Activated CD8-positive, alpha-beta memory T cell treated with anti-CD3 and anti-CD28 coated beads for 24 hours (primary cell): ENCODE measurements at places on chromosomes 7 and 10.

- DNase-seq, result no peak
These were observed 73.2 kb downstream of the SPDYE5 start for GRCh38 chr7:75565132-75565837.

DNA sequence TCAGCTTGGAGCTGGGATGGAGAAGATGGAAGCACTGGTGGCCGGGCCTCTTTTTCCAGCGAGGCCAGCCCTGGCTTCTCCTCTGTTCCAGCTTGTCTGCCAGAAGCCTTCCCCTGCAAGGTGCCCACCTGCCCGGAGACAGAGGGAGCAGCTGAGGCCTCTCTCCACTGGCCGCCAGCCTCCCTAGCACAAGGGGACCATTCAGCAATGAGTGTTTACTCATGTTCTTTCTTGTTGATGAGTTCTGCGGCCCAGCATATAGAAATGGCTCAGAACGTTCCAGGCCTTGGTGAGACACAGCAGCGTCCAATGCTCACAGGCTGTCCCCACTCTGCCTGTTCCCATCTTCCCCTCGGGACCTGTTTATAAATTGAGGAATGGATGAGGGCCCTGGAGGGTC is 47.3 kb downstream of the CHST3 start:
- no peak for DNase-seq

DNA sequence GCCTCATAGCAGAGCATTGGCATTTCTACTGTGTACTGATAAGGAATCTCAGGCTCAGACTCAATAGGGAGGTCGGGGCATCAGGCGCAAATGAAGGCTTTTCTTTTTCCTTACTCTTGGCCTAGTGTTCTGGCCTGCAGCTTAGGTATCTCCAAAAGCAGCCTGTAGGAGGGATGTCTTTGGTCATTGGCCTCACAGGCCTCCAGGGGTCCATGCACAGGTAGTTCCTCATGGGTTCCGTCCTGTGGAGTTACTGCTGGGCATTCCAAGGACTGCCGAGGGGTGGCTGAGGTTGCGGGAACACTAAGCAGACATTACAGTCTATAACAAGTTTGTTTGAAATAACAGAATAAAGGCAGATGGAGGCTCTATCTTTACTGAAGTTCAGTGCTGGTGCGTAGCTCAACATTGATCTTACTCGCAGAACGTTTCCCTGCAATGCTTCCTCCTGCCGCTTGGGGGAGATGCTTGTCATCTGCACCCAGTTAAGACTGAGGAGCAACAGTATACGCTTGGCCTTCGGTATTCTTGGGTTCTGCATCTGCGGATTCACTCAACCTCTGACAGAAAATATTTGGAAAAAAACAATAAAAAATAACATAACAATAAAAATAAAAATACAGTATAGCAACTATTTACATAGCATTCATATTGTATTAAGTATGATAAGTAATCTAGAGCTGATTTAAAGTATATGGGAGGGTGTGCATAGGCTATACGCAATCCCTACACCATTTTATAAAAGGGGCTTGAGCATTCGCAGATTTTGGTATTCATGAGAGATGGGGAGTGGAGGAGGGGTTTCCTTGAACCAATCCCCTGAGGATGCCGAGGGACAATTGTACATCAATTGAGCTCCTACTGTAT is 58.9 kb downstream of the SH2D4B start:
- DNase-seq, result no peak

DNA sequence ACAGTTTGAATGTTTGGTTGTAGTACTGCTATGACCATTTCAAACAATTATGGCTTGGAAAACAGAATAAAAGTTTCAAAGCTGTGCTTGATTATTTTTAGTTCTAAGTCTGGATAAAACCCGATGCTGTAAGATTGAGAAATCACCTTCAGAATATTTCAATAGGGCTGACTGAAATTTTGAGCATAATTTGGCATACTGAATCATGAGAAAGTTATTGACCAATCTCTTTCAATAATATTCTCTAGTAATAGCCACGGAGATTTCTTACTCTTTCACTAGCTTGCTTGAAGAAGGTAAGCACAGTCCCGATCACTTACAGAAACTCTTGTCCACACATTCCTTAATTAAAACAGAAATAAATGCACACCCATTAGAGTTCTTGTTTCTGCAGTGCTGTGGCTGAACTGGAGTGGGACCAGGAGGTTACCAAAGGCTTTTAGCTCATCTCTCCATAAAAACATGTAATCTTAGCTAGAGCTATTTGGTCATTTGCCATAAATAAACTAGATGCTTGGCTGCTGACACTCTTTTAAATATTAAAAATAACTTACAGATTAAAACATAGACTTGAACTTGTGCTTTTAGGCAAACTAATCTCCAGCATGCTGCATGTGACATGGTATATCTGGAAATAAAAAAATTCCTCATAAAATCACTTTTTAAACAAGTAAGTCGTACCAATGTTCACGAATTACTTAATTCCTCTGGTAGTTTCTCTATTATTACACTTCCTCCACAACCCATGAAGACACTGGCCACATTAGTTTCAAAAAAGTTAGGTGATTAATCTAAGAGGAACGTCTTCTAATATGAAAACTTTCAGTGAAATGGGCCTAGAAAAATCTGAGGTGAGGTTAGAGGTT is 97.8 kb downstream of the AGMO start:
- DNase-seq, result no peak

- no peak for DNase-seq
These were observed 77.0 kb upstream of the PODXL start for GRCh38 chr7:131633342-131633843.

- peak; percentile 84 for DNase-seq
These were observed 46.2 kb downstream of the RGS10 start for GRCh38 chr10:119496273-119496672.

- DNase-seq, result no peak
These were observed 110.7 kb downstream of the PLCE1 start for GRCh38 chr10:94104316-94105000.

- no peak for DNase-seq
These were observed 239.1 kb upstream of the NRP1 start for GRCh38 chr10:33573606-33574005.

- DNase-seq, result no peak
These were observed 96.9 kb upstream of the HABP2 start for GRCh38 chr10:113455947-113456346.

DNA sequence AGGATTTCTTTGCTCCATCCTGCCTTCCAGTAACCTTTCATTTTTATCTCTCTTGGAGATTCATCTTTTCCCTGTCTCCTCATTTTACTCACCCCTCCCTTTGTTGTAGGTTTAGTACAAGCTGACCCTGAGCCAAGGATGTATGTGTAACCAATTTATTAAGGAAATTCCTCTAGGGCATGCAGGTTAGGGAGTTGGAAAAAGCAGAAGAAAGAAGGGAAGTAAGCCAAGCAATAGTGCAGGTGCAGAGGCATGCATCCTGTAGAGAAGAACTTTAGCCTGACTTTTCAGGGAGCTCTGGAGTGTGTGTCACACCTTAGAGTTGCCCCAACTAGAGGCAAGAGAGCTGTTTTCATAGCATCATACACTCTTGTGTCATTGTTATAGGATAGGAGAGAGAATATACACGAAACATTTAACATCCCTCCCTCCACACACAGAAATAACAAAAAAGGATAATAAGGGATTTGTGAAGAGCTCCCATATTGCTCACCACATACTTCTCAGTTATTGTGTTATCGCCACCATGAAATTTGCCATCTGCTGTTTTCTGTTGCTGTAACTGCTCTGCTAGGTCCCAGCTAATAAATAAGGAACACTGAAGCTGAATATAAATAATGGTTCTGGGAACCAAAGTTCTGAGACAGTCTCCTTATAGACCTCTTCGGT is 21.8 kb upstream of the SEMA3C start:
- DNase-seq, result no peak

DNA sequence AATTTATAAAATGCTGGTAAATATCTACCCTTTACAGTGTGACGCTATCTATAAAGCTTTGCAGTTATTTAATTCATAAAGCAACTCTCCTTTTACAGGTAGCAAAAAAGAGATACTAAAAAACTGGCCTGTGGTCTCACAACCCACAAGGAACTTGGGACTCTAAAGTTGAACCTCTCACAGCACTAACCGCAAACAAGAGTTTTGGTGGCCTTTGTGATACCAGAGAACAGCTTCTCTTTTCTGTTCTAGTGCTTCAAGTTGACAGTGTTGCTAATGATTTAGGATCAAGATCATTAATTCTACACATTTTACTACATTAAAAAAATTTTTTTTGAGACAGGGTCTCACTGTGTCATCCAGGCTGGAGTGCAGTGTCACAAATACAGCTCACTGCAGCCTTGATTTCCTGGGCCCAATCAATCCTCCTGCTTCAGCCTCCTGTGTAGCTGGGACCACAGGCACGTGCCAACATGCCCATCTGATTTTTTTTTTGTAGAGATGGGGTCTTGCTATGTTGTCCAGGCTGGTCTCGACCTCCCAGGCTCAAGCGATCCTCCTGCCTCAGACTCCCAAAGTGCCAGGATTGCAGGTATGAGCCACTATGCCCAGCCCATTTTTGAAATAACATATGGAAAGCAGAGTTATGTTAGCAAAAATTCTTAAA is 56.0 kb upstream of the ST8SIA6 start:
- DNase-seq, result no peak

GRCh38 chr10:13808556-13809391 is 222.0 kb downstream of the PRPF18 start:
- DNase-seq, result no peak

- no peak for DNase-seq
These were observed 103.0 kb downstream of the DOCK4 start for GRCh38 chr7:112103246-112103645.
